ENCODE measurements at places on chromosomes 2 and 18.

- peaks cover 5% of the 10 kb centered on the region for H3K4me1 ChIP-seq
- H3K4me3 ChIP-seq = no peak overlapping the region
- H3K27me3 ChIP-seq = no peaks in the 10 kb centered on the region
- H3K27ac ChIP-seq = no peak overlapping the region
- H3K36me3 ChIP-seq = no peaks in the 10 kb centered on the region
These were observed 54.4 kb upstream of the SOS1 start for GRCh38 chr2:39175026-39175812.

- H3K4me1 ChIP-seq = peaks cover 24% of the 10 kb centered on the region
- peak overlapping the region; percentile 94 for H3K27ac ChIP-seq
- peaks cover 20% of the 10 kb centered on the region for H3K36me3 ChIP-seq
- H3K4me3 ChIP-seq = peak overlapping the region; percentile 100
These were observed 2.4 kb downstream of the MTCL1 start for GRCh38 chr18:8707556-8708300.

GRCh38 chr18:59478591-59478990 is 119.5 kb upstream of the LMAN1 start:
- DNase-seq = no peak
- peaks cover 19% of the 10 kb centered on the region for H3K4me1 ChIP-seq
- H3K27me3 ChIP-seq = peaks cover 9% of the 10 kb centered on the region
- H3K36me3 ChIP-seq = peaks cover 11% of the 10 kb centered on the region
- no peak overlapping the region for H3K4me3 ChIP-seq

GRCh38 chr2:217149087-217149660 is 289.3 kb upstream of the TNP1 start:
- no peak overlapping the region for H3K27ac ChIP-seq
- no peak for DNase-seq
- H3K4me1 ChIP-seq = peaks cover 7% of the 10 kb centered on the region
- H3K36me3 ChIP-seq = no peaks in the 10 kb centered on the region
- H3K4me3 ChIP-seq = no peak overlapping the region
- H3K27me3 ChIP-seq = no peaks in the 10 kb centered on the region

- peaks cover 4% of the 10 kb centered on the region for H3K4me1 ChIP-seq
- H3K27ac ChIP-seq = no peak overlapping the region
- no peaks in the 10 kb centered on the region for H3K36me3 ChIP-seq
- no peaks in the 10 kb centered on the region for H3K27me3 ChIP-seq
- DNase-seq = no peak
These were observed 92.9 kb downstream of the TXNL1 start for GRCh38 chr18:56545464-56545863.

DNA sequence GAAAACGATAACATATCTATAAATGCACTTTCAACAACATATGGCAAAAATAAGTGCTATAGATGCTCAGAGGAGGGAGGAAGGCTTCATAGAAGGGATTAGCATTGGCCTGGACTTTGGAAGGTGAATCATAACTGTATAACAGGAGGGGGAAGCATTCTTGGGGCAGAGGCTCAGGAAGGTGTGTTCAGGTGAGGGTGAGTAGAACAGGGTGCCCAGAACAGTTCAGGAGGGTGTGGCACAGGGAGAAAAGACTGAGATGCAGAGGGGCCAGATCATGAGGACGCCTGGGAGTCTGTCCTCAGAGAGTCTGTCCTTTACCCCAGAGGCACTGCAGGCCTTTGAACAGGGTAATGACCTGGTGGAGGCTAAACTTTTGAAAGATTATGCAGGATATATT is 29.3 kb upstream of the MEP1B start:
- H3K27me3 ChIP-seq = peaks cover 9% of the 10 kb centered on the region
- no peak for DNase-seq
- no peaks in the 10 kb centered on the region for H3K36me3 ChIP-seq
- peaks cover 5% of the 10 kb centered on the region for H3K4me1 ChIP-seq
- H3K27ac ChIP-seq = peak overlapping the region; percentile 48
- H3K4me3 ChIP-seq = no peak overlapping the region

DNA sequence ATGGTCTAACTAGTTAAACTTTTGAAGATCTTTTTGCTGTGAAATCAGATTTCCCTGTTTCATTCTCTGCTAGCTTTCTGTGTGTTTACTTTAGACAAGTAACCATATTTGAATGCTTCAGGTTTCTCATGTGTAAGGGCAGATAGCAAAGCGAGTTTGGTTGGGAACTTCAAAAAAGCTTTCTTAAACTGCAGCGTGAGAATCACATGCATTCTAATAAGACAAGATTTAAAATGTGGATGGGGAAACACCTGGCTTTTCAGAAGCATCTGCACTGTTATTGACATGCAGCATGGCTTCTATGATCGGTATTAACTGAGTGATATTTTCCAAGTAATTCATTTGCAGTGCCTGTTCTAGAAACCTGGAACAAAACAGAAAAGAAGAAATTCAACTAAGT is 119.3 kb downstream of the ABCA12 start:
- H3K36me3 ChIP-seq = no peaks in the 10 kb centered on the region
- H3K27ac ChIP-seq = no peak overlapping the region
- H3K4me3 ChIP-seq = no peak overlapping the region
- H3K4me1 ChIP-seq = no peaks in the 10 kb centered on the region
- DNase-seq = no peak
- no peaks in the 10 kb centered on the region for H3K27me3 ChIP-seq

DNA sequence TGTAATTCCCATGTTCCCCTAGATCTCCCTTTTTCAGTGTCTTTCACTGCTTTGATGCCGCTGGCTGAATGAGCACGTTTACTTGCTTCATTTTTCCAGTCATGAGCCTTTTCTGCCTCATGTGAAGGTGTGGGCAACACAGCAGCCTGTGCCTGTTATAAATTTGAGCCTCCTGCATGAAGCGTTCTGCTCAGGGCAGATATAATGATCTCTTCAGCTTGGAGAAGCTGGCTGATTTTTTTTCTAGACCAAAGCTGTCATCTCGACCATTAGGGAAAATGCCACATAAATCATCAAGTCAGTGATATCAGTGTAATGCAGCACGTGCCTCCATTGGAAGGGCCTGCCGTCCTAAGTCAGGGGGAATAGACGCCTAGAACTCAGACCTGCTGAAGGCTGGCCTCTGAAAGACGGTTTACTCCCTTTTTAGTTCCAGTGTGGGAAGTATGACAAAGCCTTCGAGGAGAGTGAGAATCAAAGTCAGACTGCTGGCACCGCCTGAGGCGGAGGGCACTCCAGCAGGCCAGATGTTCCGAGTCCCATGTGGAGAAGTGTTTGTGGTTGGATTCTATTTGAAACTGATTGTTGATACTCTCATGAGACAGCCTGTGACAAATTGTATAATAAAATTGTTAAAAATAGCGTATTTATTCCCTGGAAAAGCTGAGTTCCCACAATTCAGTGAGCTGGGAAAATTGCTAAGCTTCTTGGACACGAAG is 196.5 kb downstream of the MYO1B start:
- H3K4me3 ChIP-seq = no peak overlapping the region
- H3K4me1 ChIP-seq = peaks cover 7% of the 10 kb centered on the region
- DNase-seq = no peak
- H3K36me3 ChIP-seq = no peaks in the 10 kb centered on the region
- H3K27ac ChIP-seq = peak overlapping the region; percentile 22
- H3K27me3 ChIP-seq = no peaks in the 10 kb centered on the region

DNA sequence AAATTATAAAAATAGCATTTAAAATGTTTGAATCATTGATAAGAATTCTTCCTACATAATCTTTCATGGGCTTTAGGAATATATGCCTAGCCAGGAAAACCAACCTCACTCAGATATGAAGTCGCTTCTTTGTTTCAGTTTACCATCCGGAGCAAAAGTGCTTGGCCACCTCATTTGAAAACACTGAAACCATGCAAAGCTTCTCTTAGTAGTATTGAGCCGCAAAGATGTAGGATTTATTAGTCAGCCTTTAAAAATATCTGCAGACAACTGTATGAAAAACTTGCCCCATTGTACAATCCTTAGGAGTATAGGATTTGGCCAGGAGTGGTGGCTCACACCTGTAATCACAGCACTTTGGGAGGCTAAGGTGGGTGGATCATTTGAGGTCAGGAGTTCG is 24.3 kb upstream of the GPD2 start:
- no peak for DNase-seq
- H3K4me3 ChIP-seq = no peak overlapping the region
- no peak overlapping the region for H3K27ac ChIP-seq
- no peaks in the 10 kb centered on the region for H3K4me1 ChIP-seq

DNA sequence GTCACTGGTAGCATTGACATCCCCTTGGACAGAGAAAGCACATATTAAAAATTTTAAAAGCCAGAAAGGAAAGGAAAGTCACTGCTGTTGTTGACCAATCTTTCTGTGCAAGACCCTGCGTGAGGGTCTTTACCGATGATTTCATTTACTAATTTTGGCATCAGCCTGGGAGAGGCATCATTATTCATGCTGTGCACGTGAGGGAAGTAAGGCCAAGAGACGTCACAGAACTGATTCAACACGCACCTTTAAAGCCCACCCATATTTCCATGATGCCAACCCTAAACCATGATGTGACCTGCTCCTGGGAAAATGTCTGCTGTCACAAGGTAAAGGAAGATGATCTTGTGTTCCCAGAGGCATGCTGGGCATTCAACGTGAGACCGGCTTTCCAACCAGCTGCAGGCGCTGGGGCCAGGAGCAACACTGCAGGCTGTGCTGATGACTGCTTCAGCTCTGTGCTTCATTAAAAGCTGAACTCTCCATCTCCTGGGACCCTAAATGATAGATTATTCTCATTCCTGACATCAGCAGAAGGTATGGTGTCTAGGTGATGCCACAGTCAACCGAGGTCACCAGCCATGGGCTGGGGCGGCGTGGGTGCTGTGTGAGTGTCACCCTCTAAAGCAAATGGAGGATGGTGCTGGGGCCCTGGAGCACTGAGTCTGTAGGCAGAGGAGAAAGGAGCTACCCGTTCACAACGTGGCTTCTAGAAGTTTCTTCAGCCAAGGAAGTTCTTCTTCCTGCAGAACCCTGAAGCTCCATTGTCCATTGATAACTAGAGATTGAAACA is 53.9 kb downstream of the TMEM18 start:
- no peak overlapping the region for H3K4me3 ChIP-seq
- no peak overlapping the region for H3K27ac ChIP-seq
- H3K27me3 ChIP-seq = peaks cover 6% of the 10 kb centered on the region
- DNase-seq = no peak

DNA sequence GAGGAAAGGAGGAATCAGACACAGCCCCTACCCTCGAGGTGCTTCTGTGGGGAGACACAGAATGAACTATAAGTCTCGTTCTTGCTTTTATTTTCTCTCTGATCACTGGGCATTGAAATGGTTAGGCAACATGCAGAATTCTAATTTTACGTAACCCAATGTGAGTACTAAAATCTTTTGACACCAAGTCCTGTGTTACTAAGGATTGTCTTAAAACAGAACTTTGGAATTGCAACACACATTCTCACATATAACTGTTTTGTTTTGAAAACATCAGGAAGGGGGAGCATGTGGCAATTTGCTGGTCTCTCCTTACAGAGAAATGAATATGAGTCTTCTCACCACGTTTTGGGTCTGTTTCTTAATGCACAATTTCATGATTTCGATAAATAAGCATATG is 23.6 kb upstream of the SULT1C4 start:
- no peaks in the 10 kb centered on the region for H3K36me3 ChIP-seq
- no peak for DNase-seq
- no peak overlapping the region for H3K4me3 ChIP-seq
- H3K27ac ChIP-seq = no peak overlapping the region

- H3K36me3 ChIP-seq = peaks cover 3% of the 10 kb centered on the region
- no peak overlapping the region for H3K4me3 ChIP-seq
- no peak overlapping the region for H3K27ac ChIP-seq
These were observed 147.2 kb downstream of the DTNA start for GRCh38 chr18:34857320-34857719.

- H3K4me3 ChIP-seq = peak overlapping the region; percentile 58
- peaks cover 26% of the 10 kb centered on the region for H3K4me1 ChIP-seq
- H3K27ac ChIP-seq = peak overlapping the region; percentile 63
- no peak for DNase-seq
- no peaks in the 10 kb centered on the region for H3K27me3 ChIP-seq
These were observed 2.6 kb upstream of the ACAA2 start for GRCh38 chr18:49815927-49816326.
